D721Med (cell line): ENCODE measurements at places on chromosomes 7 and 10.

DNA sequence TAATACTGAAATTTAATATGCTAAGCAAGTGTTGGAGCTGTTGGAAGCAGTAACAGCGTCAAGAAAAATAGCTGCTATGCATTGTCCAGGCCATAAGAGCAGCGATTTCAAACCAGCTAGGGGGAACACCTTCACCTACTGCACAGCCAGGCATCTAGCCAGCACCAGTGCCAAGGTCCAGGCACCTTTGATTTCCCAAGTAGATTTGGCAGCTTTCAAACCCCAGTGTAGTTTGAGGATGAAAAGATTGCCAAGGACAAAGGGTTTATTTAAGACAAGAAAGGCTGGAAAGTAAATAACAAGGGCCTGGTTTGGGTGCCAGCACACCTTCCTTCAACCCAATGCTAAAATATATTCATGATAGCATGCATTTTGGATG lies 65.4 kb upstream of the ZNF92 start:
- no peak for DNase-seq

- DNase-seq: peak; percentile 55
Observed at GRCh38 chr7:774161-775109, 47.4 kb upstream of the PRKAR1B start.

GRCh38 chr10:6782378-6782777 lies 202.3 kb upstream of the PRKCQ start:
- no peak for DNase-seq

DNA sequence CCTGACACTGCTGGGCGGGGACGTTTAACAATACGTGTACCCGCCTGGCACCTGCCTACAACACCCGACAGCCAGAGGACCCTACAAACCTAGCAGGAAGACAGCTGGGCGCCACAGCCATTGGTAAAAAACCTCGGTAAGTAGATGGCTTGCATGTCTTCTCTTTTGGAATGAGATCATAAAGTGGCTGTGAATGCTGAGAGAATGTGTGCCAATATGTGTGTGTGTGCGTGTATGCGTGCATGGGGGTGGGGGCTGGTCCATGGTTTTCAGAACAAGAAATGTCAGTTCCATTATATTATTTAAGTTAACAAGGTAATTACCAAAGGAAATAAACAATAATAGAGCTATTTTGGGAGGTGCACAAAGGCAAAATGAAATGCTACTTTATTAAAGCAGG lies 39.2 kb downstream of the PAPOLB start:
- no peak for DNase-seq

DNA sequence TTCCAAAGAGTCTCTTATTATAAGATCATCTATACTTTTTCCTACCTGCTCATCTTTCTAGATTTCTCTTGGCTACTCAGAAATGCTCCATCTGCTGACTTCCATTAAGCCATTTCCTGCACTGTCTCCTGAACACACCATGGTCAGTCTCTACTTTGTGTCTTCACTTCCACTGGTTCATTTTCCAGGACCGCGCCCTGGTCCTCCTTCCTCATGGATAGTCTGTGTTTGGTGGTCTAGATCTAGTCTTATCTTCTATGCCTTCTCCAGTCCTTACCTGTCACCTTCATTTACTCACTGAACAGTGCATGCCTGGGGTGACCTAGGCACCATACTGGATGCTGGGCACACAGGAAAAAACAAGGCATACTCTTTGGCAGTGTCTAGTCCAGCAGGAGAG lies 11.8 kb downstream of the INSYN2A start:
- DNase-seq: no peak

GRCh38 chr7:44633254-44634186 lies 27.1 kb downstream of the OGDH start:
- no peak for DNase-seq

- no peak for DNase-seq
Observed at GRCh38 chr10:7932301-7933036, 114.2 kb downstream of the TAF3 start.

GRCh38 chr10:71266918-71267442 lies 52.1 kb upstream of the SLC29A3 start:
- DNase-seq: no peak

- no peak for DNase-seq
Observed at GRCh38 chr7:11315666-11316258, 342.1 kb downstream of the PHF14 start.

DNA sequence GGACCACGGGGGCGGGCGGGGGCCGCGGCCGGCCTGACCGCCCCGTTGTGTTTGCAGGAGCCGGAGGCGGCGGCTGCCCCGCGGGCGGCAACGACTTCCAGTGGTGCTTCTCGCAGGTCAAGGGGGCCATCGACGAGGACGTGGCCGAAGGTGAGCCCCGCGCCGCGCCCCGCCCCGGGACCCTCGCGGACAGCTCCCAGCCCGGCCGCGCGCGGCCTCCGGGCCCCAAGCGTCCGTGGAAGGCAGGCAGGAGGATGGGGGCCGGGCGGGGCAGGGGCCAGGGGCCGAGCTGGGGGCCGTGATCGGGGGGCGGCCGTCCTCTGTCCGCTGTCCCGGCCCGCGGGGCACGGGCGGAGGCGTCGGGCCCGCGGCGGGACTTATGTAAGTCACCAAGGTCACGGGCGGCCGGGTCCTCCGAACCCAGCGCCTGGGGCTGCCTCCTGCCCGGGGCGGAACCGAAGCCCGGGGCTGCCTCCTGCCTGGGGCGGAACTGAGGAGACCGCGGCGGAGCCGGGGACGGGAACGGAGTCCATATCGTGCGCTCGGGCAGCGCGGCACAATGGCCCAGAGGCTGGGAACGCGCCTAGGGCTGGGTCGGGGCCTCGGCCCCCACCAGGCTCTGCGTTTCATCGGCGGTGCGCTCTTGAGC lies 497 bp downstream of the PPP2R2D start:
- no peak for DNase-seq

DNA sequence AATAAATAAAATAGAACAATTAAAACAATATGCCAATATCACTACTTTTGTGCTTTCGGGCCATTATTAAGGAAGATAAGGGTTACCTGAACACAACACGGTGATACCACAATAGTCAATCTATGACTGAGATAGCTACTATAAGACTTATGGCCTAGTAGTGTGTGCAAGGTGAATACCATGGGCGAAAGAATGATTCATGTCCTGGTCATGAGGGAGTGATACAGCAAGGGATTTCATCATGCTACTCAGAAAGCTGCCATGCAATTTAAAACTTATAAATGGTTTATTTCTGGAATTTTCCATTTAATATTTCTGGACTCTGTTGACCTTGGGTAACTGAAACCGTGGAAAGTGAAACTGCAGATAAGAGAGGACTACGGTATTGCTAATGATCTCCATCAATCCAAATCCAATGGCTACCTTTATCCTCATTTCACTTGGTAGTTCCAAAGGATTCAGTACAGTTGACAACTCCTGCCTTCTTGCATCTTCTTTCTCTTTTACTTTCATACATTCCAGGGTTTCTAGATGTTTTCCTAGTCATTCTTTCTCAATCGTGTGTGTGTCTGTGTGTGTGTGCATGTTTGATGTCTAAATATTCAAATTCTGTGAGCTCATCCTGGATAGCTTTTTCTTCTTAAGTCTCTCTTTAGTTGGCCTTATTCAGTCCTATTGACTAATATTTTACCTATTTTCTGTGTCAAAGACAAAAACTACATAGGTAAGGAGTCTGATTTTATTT lies 100.5 kb upstream of the MAGI2 start:
- DNase-seq: no peak

DNA sequence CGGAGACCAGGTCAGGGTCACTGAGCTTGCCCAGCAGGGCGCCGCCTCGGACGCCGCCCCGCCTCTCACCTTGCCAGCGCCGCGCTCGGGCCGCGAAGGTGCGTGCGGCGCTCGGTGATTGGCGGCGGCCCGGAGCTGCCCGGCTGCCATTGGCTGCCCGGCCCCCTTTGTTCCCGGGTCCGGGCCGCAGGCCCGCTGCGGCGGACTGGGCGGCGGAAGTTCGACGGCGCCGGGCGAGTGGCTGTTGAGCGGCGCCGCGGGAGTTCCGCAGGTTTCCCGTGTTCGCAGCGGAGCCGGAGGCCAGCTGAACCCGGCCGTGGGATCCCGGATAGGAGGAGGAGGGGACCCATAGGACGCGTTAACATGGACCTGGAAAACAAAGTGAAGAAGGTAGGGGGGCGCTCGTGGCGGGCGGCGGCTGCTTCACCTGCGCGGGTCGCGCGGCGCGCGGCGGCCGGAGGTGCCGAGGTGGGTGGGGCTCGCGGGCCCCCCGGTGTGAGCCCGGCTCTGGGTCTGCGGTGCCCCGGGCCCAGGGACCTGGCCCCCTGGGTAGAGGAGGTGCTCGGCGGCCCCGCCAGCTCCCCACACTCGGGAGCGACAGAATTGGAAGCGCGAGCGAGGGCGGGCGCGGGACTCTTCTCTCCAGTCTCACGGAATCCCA lies at the start of gene TES:
Gene TES, plus strand, starts transcription at position 195 of the 661 bp plus-strand sequence. Its CDS starts 169 bp downstream, at position 364.
- no peak for DNase-seq

- no peak for DNase-seq
Observed at GRCh38 chr7:770741-771166, 43.7 kb upstream of the PRKAR1B start.

DNA sequence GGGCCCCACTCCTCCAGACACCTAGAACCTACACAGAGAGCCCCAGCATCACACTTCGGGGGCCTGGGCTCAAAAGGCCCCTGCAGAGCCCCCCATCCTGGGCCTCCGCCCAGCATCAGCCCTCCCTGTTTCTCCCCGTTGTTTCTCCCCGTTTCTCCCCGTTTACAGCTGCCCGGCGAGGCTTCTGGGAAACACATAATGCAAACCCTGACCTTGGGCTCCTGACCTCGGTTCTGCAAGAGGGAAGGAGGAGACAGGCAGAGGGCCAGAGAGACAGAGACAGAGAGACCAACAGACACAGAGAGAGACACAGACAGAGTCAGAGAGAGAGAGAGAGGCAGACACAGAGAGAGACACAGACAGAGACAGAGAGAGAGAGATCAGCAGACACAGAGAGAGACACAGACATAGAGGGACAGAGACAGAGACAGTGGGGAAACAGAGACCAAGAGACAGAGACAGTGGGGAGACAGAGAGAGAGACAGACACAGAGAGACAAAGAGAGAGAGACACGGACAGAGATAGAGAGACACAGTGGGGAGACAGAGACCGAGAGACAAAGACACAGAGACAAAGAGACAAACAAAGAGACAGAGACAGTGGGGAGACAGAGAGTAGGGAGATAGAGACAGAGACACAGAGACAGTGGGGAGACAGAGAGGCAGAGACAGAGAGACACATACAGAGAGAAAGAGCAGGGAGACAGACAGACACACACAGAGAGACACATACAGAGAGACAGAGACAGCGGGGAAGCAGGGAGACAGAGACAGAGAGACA lies 12.5 kb downstream of the VENTX start:
- DNase-seq: no peak

GRCh38 chr10:84224411-84225028 lies 824 bp downstream of the LRIT2 start:
- no peak for DNase-seq

- no peak for DNase-seq
Observed at GRCh38 chr10:31314256-31315150, 4.5 kb upstream of the ZEB1 start.

GRCh38 chr10:44180321-44181168 lies 204.4 kb downstream of the CXCL12 start:
- DNase-seq: no peak

DNA sequence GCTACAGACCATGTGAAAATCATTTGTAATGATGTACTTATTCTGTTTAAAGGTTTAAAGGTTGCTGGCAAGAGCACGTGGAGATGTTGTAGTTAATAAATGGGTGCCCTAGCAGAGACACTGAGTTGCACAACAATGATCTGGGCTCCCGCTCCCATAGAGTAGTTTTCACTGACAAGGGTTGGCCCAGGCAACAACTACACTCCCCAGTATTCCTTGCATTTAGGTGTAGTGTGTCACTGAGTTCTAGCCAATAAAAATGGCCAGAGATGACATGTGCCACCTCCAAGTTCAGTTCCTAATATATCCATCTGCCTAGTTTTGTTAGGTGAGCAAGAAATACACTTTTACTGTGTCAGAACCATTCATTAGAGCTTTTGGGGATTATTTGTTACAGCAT lies 392.1 kb upstream of the MTPN start:
- no peak for DNase-seq

DNA sequence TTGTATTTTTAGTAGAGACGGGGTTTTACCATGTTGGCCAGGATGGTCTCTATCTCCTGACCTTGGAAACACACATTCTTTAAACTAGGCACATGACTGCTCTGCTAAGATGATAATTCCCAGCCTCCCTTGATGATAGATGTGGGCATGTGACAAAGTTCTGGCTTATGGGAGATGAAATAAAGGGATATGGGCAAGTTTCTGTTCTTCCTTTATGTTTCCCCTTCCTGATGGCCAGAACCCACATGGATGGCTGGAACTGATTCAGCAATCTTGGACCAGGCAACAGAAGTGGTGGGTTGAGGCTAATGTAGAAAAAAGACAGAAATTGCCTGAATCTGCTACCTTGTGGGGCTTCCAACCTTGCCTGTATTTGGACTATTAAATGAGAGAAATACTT lies 60.7 kb upstream of the NRP1 start:
- no peak for DNase-seq

DNA sequence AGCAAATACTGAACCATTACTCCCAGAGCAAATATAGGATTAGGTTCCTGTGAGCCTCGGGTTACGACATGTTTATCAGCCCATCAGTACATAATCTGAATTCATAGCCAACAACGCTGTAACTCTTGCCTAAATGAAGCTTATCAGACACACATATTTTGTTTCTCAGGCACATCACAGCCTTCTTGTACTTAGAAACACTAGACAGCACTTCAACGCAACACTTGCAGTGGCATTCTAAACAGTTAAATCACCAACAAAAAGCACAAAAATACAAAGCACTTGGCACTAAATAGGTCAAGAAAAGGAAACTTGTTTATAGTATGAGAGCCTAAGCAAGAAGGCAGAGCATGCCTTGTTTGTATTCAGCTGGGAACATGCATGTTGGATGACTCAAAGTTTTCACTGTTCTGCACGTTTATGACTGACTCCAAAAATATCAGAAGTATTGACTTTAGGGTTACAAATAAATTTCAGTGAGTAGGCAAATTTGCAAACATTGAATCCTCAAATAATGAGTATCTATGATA lies 75.0 kb downstream of the VPS50 start:
- no peak for DNase-seq

DNA sequence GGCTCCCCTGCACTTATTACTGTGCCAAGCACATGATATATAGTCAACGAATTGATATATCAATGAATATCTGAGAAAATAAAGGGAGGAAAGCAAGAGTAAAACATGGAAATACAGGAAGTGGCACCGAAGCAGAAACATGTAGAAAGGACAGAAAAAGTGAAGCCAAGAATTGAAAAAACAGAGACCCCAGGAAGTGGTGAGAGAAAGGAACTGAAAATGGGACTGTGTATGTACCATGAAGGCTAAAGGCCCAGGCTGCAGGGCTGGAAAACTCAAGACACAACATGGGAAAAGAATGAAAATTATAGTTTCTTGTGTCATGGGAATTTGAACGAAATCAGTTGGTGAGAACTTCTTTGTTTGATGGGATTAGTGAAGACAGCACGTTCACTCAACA lies 60.6 kb downstream of the MAP3K8 start:
- DNase-seq: no peak

- no peak for DNase-seq
Observed at GRCh38 chr7:39269034-39269433, 291.3 kb downstream of the POU6F2 start.
